ENCODE measurements at places on chromosomes 4 and X. TPM values are rescaled to one million over a fixed set of nuclear protein-coding genes. Genes with fewer than 3 reads are reported as not detected.

Gene DCLK2
- total RNA-seq, result 13.0 TPM

Gene ARAP2
- 11.2 TPM for total RNA-seq

Gene PCSK1N
- total RNA-seq, result not detected

DNA sequence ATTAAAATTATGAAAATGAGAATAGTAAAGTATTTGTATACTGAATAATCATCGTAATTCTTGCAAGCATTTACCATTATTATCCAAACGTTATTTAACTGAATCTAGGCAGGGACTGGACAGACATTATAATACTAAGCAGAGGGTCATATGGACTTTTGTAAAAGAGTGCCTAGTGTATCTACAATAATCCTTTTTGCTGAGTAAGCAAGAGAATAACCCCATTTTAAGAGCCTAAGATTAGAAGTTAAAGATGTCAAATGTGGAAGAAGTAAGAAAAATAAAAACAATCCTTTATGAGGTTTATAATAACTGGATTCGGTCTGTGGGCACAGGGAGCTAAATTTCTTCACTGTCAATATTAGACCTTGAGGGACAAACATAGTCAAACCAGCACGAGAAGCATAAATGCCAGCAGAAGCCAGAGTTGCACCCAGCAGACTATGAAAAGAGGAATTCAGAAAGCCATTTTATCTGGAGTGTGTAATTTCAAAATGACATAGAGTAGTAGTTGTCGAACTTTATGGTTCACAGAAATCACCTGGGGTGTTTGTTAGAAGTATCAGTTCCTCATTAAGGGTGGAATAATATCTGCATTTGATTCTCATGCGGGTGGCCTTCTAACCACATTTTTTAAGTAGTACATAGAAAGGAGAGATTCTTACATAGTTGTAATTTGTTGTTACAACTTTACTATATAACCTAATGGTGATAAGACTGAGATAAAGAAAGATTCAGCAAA lies 39.7 kb upstream of the DCLK2 start:
- DNase-seq, result no peak

Gene MMRN1
- total RNA-seq, result not detected

DNA sequence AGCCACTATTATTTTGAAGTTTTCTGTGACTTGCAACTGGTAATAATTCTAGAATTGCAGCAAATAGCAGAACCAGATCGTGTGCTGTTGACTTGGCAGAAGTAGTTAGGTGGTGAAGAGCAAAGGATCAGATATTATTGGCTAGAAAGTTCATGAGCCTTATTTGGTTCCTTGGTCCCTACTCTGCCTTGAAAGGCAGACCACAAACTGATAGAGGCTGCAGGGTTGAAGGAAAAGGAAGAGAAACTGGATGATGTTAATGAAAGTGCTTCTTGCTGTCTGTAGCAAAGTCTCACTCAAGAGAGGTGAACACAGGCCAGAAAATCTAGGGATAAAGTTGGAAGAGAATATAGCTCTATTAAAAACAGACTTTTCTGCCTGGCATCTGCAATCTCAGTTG lies 41.2 kb upstream of the RNF150 start:
- no peak for DNase-seq

GRCh38 chrX:39163581-39164126 lies 362.4 kb downstream of the MID1IP1 start:
- DNase-seq, result no peak

DNA sequence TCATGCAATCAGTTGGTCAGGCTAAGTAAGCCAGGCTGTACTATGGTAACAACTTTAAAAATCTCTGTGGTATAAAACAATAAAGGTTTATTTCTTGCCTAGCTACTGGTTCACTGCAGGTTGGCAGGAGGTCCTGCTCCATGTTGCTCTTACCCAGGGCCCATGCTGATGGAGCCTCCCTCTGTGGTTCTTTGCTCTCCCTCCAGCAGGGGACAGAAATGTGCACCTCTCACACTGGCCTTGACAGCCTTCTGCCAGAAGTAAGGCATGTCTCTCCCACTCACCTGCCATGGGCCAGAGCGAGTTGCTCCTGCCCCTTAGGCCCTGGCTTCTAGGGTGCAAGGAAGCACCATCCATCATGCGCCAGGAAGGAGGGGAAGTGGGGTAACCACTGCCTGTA lies 31.1 kb downstream of the CLDN22 start:
- DNase-seq, result no peak

Gene STK26
- 4.8 TPM for total RNA-seq

Gene KLHL4
- 0.97 TPM for total RNA-seq

DNA sequence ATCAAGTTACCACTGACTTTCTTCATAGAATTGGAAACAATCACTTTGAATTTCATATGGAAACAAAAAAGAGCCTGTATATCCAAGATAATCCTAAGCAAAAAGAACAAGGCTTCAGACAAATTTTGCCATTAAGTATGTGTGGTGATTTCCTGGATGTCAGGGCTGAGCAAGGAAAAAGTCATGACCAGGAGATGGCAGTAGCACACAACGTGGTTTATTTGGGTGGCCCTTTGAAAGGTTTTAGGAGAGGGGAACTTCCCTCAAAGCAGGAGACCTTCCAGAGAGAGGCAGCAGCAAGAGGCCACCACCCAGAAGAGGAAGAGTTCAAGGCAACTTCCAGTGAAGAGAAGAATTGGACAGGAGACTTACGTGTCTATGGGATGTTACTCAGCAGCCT lies 18.1 kb upstream of the ZXDB start:
- peak; percentile 10 for DNase-seq

Gene SPANXA2
- not detected for total RNA-seq

- no peak for DNase-seq
Observed at GRCh38 chr4:140472156-140472555, 25.9 kb downstream of the MGAT4D start.

GRCh38 chr4:8682725-8683124 lies 90.2 kb downstream of the CPZ start:
- no peak for DNase-seq

- no peak for DNase-seq
Observed at GRCh38 chr4:187665086-187665485, 330.5 kb upstream of the ZFP42 start.

GRCh38 chr4:38794051-38794450 lies 10.5 kb downstream of the TLR1 start:
- DNase-seq, result no peak

- no peak for DNase-seq
Observed at GRCh38 chr4:123090886-123091285, 168.5 kb upstream of the NUDT6 start.

GRCh38 chr4:38672397-38673129 lies 8.6 kb downstream of the KLF3 start:
- DNase-seq, result no peak
